ENCODE measurements at places on chromosomes 12 and 14. TPM values are rescaled to one million over a fixed set of nuclear protein-coding genes. Genes with fewer than 3 reads are reported as not detected.

CRIP1 gene
- total RNA-seq, result 0.50 TPM

CLEC4D gene
- not detected for total RNA-seq

PMCH gene
- total RNA-seq, result not detected

TOGARAM1 gene
- 21.5 TPM for total RNA-seq

SOAT2 gene
- total RNA-seq, result not detected
